ENCODE measurements at places on chromosomes 13 and 19.

DNA sequence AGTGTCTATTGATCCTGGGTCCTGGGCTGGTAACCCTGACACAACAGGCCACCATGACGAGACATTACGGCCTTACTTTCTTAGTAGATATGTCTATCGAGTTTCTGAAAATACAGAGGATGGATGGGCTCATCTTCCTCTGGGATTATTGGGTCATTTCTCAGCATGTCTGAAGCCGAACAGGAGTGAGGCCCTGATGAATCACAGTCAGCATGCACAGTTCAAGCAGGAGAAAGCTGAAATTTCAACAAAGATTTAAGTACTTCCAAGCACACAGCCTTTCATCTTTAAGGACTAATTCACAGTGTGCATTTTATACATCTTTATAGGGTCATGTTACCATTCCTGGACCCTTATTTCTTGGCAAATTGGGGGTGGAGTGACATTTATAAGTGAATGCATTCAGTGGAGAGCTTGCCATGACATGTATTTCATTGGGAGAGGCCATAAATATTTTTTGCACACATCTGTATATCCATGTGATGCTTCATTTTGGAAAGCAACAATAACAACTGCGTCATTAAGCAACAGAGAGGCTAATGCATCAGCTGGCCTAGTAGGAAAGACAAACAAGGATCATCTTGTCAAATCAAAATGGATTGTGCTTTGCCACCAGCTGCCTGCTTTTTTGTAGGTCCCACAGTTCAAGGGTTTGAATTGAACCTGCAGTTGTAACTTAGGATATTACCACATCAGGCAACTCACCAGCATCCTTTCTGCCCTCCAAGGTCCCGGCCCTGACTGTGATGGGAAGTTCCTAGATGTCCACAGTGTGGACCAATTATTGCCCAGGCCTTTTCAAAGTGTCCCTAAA, 143.5 kb downstream of the DNAJC15 start:
- DNase-seq = no peak

DNA sequence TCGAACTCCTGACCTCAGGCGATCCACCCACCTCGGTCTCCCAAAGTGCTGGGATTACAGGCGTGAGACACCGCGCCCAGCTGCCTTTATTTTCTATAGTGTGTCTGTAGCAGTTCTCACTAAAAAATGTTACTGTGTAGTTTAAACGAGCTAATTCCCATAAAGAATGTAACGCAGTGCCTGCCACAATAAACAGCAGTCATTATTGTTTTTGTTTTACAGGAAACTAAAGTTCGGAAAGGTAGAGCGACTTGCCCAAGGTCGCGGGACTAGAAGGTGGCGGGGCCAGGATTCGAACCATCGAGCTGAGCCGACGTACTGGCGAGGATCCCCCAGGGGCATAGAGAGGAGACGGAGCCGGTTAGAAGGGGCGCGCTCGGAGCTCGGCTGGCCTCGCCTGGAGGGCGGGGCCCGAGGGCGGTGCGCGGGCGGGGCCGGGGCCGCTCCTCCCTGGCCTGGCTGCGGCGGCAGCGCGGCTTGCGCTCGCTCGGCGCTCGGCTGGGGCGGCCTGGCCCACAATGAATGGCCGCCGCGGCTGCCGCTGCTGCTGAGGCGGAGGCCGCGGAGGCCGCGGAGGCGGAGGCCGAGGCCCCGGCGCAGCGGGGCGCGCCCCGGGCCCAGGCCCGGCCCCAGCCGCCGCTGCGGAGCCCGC, at the start of gene NACC1:
Gene NACC1 (plus strand): TSS at position 493 of the 652 bp plus-strand sequence. CDS start 16,944 bp downstream, outside the sequence.
- DNase-seq = no peak

GRCh38 chr19:17333611-17334413, 843 bp downstream of the ANO8 start:
- DNase-seq = no peak

DNA sequence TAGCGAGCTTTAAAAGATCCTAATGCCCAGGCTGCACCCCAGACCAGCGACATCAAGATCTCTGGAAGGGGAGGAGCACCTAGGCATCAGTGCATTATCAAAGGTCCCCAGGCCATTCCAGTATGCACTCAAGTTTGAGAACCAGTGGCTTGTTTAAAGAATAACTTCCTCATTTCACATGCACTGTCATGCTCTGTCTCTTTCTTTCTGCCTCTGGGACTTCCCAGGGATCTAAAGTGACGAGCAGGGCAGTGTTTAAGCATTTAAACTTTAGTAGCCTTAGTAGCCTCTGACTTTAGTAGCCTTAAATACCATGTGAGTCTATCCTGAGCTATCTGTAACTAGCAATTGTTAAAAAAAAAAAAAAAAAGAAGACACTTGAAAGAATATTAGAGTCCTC, 8.9 kb upstream of the FARP1 start:
- DNase-seq = peak; percentile 10

GRCh38 chr19:340620-341385, 3.8 kb downstream of the MIER2 start:
- DNase-seq = no peak

DNA sequence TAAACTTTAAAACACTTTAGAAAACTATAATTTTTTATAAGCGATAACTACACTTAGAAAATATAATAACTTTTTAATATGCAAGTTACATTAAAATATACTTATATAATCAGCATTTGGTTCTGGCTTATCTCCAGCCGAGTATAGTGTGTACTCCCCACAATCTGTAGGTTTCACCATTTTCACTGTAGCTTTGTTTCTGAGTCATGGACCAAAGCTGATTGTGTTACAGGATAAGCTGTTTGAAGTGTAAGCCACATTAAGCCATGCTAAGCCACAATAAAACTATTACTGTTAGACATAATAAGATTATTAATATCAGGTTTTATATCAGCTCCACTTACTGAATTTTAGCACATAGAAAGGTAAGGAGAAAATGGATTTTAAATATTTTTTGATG, 43.8 kb downstream of the CCDC122 start:
- no peak for DNase-seq

- no peak for DNase-seq
These were observed 482 bp downstream of the ARHGAP45 start for GRCh38 chr19:1067341-1067957.

DNA sequence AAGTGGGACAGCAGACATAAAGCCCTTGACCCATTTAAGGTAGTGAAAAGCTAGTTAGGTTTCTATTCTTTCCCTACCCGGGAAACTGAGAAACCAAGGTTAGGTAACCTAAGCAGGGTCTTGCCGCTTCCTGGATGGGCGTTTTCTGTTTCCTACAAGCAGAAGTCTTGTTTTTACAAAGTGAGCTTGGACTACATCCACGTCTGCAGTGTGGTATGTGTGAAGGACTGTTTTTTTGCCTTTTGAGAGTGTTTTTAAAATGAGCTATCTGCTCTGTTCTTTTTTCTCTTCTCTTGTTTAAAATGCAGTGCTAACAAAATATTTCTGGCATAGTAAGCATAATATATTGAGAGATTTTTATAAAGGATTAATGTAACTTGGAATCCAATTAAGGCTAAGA, 49.4 kb downstream of the GPR12 start:
- DNase-seq = no peak

- DNase-seq = no peak
These were observed 70.5 kb upstream of the ZNF420 start for GRCh38 chr19:37007587-37008220.

- DNase-seq = no peak
These were observed 408.9 kb downstream of the ZNF536 start for GRCh38 chr19:30781047-30781446.

GRCh38 chr13:84211048-84211447, 328.8 kb upstream of the SLITRK1 start:
- no peak for DNase-seq

GRCh38 chr13:98482476-98483444, 94.1 kb downstream of the STK24 start:
- no peak for DNase-seq

- no peak for DNase-seq
These were observed 31.4 kb upstream of the MTIF3 start for GRCh38 chr13:27481766-27482165.

GRCh38 chr13:102344410-102344809, 57.4 kb downstream of the FGF14 start:
- DNase-seq = no peak

GRCh38 chr19:5071579-5071978, 102.7 kb downstream of the KDM4B start:
- DNase-seq = no peak

DNA sequence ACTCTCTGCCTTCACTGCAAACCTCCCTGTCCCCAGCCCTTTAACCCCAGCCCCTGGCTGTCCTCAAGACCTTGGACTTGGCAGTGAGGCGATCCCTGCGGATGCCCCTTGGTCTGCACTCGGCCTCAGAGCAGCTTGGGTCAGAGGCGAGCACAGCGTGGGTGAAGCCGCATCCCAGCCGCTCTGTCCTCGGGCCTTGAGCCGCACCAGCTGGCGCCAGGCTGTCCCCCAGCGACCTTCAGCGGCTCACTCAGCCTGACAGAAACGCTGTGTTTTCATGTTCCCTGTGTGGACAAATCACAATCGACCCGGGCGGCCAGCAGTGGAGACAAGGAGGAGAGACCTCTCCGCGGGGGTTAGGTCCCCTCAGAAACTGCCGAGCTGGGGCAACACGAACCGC, 52.0 kb downstream of the GNG7 start:
- no peak for DNase-seq

- no peak for DNase-seq
These were observed 230.5 kb upstream of the SERP2 start for GRCh38 chr13:44142941-44143665.

DNA sequence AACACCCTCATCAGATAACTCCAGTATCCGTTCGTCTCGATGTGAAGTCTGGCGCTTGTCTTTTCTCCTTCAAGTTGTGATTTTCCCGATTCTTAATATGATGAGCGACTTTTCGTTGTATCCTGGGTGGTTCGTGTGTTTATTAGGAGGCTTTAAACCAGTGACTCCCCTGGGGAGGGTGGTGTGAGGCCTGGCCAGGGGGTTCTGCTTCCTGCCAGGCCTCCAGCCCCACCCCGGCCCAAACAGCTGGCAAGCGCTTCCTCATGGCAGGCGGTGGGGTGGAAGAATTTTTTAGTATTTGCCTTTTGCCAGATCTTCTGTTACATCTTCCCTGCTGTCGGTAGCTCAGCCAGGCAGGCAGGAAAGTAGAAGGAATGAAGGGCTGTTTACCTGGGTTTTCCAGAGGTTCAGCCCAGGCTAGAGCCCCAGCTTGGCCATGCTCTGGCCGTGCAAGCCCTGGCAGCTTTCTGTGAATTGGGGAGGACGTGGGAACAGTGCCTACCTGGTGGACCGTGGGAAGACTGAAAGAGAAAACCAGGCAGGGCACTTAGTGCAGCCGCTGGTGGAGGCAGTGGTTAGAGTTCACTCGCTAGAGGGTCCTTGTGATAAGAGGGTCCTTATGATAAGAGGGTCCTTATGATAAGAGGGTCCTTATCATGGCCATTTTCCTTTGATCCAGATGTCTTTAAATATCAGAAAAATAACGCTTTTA, 37.7 kb upstream of the DCUN1D2 start:
- DNase-seq = no peak

GRCh38 chr13:46202188-46202795, 9.4 kb upstream of the LRRC63 start:
- DNase-seq = no peak

GRCh38 chr13:66513728-66514127, 716.4 kb downstream of the PCDH9 start:
- DNase-seq = no peak

DNA sequence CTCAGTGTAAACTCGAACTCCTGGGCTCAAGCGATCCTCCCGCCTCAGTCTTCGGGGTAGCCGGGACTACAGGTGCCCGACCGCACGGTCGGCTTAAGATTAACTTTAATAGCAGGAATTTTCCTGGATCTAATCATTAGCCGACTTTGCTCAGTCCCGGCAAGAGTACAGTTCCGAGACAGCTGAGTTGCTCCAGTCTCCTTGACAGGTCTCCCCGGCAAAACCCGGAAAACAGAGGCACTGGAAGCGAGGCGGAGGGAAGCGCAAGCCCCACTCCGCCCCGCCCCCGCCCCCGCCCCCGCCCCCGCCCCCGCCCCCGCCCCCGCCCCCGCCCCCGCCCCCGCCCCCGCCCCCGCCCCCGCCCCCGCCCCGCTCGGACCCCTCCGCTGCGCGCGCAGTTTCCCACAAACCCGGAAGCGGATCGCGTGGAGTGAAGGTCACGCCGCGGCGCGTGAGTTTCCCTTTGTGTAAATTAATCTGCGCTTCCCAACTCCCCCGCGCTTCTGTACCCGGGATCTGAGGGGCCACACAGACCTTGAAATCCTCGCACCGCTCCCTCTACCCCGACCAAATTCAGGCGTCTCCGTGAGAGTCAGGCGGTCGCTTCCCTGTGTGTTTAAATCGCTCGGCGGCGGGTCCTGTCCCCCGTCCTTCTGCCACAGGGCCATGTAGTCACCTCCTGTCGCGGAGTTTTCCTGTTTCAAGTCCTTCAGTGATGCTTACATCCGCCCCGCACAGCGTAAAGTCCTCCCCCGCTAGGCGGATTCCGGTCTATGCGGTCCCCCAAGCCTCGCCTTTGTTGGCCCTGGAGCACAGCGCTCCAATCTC, at the start of gene ZNF480:
Gene ZNF480 (plus strand): TSS at position 397 of the 828 bp plus-strand sequence. CDS start 3,244 bp downstream, outside the sequence.
- DNase-seq = peak; percentile 38
